Activated CD8-positive, alpha-beta memory T cell treated with anti-CD3 and anti-CD28 coated beads for 1 hour (primary cell): ENCODE measurements at places on chromosomes 1 and 21.

- no peak for DNase-seq
Observed at GRCh38 chr21:35282944-35283343, 233.8 kb upstream of the RUNX1 start.

DNA sequence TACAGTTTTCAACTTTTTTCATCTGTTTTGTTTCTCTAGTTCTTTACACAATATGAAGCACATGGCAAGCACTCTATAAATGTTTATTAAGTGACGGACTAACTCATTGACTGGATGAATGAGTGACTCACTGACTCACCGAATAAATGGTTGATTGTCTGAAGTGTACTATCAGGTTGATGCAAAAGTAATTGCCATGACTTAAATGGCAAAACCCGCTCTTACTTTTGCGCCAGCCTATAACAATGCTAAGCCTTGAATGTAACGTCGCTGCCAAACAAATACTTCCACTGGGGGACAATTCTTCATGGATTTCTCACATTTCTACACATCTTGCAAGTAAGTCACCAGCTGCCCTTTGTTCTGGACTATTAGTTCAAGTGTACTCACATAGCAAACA is 109.0 kb upstream of the KCTD3 start:
- DNase-seq: no peak

DNA sequence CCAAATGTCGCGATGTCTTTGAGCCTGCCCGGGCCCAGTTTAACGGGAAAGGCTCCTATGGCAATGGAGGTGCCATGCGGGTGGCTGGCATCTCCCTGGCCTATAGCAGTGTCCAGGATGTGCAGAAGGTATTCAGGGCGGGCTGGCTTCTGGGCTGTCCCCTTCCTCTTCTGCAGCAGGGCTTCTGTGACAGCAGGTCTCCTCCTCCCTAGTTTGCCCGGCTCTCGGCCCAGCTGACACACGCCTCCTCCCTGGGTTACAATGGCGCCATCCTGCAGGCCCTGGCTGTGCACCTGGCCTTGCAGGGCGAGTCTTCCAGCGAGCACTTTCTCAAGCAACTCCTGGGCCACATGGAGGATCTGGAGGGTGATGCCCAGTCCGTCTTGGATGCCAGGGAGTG is 3.0 kb downstream of the ADPRS start:
- DNase-seq: no peak

DNA sequence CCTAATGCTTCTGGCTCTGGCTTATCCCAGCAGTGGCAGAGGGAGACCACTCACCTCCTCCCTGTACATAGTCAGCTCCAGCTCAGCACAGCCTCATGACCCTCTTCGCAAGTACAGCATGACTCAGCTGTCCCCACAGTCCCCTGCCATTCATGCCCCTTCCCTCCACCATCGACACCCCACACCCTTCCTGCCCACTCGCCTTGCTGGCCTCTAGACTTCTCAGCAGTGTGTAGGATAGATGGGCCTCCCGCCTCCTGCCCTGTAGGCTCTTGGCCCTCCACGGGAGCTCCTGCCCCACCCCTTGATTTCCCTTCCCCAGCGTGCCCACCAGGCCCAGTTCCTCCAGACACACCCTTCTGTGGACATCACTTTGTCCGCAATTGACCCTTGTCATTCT is 9.8 kb downstream of the NPR1 start:
- no peak for DNase-seq

GRCh38 chr1:44620072-44620471 is 54.2 kb downstream of the TMEM53 start:
- DNase-seq: no peak

- DNase-seq: no peak
Observed at GRCh38 chr21:38170704-38171682, 85.8 kb upstream of the KCNJ15 start.

DNA sequence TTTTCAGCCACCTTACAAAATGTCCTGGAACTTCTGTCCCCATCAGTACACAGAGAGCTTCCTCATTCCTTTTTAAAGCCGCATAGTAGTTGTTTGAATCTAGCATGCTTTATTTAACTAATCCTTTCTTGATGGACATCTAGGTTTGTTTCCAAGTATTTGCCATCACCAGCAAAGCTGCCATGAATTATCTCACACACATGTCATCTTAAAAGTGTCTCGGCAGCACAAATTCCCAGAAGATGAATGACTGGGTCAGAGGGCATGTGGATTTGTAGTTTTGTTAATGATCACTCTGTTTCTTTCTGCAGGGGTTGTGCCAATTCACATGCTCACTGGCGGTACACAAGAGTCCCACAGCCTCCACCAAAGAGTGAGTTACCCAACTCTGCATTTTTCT is 68.3 kb downstream of the CLIC6 start:
- DNase-seq: no peak

DNA sequence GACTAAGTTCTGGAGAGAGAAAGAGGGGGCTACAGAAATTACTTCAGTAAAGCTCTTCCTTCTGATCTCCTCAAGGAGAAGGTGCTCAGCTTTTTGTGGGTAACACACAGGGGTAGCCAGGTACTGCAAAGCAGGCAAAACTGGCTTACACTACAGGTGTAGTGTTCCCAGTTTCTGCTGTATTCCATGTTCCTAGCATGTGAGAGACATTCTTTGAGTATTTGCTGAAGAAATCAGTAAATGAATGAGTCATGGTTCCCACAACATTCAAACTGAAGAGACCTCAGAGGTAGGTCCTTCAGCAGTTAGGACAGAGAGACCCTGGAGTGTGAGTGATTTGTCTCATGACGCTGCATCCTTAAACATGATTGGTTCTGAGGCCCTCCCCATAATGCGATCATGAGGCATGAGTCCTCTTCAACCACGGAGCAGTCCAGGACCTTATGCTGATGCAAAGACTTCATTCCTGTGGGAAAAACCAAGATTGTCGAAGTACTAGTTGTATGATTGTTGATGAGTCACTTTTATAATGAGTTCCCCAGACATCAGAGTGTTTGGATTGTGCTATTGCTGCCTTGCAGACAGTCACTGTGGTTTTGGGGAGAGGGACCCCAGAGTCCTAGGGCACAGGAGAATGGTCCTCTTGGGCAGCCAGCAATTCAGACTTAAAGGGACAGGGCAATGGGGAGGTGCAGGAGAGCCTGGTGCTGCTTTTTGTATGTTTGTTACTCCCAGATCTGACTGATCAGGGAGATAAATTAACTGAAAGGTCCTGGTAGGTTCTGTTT is 2.7 kb upstream of the OR10J4 start:
- no peak for DNase-seq

DNA sequence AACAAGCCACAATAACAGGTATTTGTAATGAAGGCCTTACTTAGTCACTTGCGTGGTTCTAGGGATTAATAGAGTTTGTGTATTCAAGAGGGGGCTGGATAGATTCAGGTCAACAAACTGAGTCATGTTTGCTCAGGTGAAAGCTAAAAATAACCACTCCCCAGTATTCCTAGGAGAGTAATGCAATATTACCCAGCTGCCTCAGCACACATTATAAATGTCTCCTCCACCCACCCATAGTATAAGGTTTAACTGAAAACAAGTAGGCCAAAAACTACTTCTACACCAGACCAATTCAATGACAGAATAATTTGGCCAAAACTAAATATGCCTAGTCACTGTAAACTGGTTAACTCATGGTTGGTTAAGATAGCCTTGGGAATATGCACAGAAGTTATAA is 34.4 kb downstream of the WLS start:
- no peak for DNase-seq

GRCh38 chr1:87144316-87144895 is 184.3 kb upstream of the LMO4 start:
- no peak for DNase-seq

DNA sequence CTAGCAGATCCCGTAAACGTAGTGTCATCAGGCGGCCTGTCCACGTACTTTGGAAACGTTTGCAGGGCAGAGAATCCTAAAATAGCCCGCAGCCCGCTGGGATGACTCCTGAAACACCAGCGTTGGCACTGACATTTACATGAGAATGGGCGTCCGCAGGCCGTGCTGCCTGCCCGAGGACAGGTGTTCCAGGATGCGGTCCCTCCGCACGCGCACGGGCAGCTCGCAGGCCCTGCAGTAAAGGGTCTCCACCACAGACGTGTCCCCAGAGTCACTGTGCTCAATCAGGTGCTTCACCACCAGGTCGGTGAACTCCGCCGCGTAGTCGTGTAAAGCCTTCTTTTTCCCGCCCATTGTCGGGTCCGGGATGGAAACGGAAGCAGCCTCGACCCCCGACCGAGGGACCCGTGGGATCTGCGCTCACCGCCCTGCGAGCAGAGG is 5.8 kb upstream of the CCDC27 start:
- DNase-seq: no peak

DNA sequence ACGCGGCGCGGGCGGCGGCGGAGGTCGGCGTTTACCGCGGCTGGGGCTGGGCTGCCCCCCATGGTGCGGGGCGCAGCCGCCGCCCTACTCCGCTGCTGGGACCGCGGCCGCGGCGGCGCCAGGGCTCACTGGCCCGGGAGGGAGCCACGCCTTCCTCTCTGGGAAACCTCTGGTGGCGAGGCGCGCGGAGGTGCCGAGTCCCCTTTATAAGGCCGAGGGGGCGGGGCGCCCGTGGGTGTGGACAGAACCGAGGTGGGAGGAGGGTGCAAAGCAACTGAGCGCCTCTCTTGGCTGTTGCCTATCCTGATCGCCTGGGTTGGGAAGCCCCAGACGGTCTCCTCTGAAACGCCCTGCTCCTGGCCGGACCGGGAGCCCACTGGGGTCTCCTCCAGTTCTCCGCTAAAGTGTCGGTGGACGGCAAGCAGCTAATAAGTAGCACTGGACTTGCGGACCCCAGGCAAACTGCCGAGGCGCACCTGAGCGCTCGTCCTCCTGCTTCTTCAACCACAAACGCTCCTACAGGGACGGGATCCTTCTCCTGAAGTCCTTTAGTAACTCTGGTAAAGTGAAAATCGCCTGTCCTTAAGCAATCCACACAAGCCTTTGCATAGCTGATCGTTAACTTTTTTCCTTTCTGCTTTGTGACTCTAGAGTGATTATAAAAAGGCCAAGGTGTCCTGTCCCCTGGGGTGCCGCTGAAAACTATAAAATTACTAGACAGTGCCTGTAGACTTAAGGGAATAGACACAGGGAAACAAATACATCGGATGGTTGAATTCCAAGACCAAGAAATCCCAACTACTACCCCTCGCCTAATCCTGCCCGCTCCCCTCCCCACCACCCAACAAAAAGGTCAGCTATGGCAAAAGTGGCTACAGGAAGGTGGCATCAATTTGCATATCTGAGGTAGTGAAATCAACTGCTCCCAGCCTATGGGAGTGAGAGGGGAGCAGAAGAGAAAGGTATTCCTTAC is at the start of gene PTGER3:
Gene PTGER3 (minus strand): TSS at position 182 of the 973 bp plus-strand sequence. CDS start 239 bp downstream, outside the sequence.
- peak; percentile 12 for DNase-seq

DNA sequence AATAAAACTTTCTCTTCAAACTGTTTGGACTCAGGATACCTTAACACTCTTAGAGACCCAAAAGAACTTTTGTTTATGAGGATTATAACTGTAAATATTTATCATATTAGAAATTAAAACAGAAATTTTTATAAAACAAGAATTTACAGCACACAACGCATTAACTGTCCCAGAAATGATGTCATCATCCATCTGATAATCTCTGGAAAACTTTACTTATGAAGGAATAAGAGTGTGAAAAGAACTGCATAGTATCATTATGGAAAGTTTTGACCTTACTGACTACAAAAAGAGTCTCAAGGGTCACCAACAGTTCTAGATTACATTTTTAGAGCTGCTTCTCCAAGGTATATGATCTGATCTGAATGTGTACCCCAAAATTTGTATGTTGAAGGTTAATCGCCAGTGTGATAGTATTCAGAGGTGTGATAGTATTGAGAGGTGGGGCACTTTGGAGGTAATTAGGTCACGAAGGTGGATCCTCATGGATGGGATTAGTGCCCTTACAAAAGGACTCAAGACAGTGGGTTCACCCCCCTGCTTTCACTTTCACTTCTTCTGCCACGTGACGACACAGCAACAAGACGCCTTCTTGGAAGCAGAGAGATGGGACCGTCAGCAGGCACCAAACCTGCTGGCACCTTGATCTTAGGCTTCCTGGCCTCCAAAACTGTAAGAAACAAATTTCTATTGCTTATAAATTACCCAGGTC is 95.7 kb upstream of the NR5A2 start:
- no peak for DNase-seq

DNA sequence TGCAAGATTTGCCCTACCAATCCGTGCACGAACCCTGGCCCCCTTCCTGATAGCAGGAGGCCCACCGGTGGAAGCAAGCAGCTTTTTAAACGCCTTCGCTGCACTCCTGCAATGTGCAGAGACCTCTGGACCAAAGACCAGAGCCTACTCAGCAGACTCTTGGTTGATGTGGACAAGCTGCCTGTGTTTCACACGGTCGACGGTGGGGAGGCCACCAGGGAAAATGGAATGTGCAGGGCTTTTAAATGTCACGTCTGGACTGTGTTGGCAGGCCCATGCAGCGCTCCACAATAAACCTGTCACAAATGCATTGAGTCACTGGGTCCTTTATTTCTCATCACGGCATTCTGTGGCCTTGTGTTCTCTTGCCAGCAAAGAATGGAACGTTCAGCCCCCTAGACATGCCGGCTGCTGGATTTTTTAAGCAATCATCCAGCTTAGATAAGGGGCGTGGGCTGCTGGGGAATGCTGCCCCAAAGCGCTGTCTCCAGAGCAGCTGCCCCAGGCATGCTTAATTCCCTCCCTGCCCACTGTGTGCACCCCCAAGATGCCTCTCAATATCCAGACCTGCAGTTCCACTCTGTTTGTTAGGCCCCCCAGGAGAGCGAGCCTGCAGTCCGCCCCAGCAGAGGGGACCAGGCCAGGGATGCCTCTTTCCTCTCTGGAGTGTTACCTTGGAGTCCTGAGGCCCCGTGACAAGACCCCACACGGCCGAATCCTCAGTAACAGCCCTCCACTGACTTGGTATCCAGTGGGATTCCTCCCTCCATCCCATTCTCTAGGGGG is 71.3 kb downstream of the ATP5PO start:
- no peak for DNase-seq

GRCh38 chr21:44354775-44355771 is 1.7 kb downstream of the TRPM2 start:
- no peak for DNase-seq

DNA sequence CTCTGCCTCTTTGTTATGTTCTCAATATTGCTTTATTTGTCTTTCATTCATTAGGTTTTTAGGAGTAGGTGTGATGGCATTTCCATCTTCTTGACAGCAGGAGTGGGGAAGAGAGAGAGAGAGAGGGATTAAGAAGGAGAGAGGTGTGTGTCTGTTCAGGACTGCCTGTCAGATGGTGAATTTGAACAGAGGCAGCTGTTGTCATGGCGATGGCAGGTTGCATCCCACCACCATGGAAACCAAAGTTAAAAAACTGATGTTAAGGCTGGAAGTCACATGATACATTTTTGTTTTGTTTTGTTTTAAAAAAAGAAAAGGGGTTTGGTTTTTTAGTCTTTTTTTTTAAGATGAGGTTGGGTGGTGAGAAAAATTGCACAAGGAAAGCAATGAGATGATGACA is 18.3 kb downstream of the CACNA1E start:
- DNase-seq: no peak

- no peak for DNase-seq
Observed at GRCh38 chr1:168454211-168454815, 89.5 kb downstream of the XCL2 start.

- no peak for DNase-seq
Observed at GRCh38 chr1:225378880-225379279, 49.0 kb downstream of the LBR start.
